Left ventricle myocardium superior (tissue), 1 donor: ENCODE measurements at places on chromosomes 12 and 14.
A peak's percentile ranks its signal among the peaks of the same experiment; 100 is the strongest.

DNA sequence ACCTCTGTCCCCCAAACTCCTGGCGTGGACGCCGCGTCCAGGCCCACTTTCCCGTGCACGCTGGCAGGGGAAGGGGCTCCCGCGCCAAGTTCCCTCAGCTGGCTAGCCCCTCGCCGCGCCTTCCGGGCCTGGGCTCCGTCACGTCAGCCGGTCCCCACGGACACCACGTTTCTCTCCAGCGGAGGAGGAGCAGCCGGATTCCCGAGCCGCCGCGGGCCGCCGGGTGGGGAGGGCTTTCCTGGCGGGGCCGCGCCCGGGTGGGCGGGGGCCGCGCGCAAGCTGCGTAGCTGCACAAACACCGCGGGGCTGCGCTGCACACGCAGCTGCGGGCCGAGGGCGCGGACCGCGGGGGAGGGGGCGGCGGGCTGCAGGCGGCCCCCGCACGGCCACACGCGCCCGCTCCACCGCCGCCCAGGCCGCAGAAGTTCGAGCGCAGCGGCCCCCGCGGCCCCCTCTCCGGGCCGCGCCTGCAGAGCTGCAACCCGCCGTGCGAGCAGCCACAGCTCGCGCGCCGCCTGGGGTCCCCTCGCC, 45.1 kb upstream of the PNMA1 start:
- DNase-seq: peak; percentile 90

- no peak for DNase-seq
These were observed 47.8 kb downstream of the HECTD1 start for GRCh38 chr14:31159682-31160296.

GRCh38 chr12:121983536-121984210, 38.0 kb upstream of the BCL7A start:
- no peak for DNase-seq

DNA sequence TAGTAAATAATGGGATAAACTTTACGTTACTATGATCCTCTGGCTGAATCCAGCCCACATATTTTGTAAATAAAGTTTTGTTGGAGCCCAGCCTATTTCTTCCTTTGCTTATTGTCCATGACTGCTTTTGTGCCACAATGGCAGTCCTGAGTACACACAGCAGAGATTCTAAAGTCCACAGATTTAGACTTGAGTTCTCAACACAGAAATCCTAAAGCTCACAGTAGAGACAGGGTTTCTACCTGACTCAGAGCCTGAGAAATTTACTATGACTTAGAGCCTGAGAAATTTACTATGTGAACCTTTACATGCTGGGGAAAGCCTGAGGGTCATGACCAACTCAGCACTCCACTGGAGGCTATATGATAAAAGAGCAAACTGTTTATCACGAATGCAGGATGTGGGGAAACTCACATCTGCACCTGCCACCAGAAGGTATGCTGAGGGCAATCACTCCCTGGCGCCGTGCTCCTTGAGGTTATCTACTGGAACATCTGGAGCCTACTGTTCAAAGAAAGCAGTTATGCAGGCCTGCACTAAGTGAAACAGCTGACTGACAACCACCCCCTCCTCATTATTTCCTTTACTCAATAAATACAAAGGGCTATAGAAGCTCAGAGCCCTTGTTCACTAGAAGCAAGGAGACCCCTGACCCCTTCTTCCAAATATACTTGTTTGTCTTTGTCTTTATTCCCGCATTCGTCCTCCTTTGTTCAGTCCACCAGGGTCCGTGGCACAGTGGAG, 52.6 kb upstream of the BICD1 start:
- no peak for DNase-seq

- DNase-seq: no peak
These were observed 32.4 kb upstream of the CD69 start for GRCh38 chr12:9792961-9793617.

DNA sequence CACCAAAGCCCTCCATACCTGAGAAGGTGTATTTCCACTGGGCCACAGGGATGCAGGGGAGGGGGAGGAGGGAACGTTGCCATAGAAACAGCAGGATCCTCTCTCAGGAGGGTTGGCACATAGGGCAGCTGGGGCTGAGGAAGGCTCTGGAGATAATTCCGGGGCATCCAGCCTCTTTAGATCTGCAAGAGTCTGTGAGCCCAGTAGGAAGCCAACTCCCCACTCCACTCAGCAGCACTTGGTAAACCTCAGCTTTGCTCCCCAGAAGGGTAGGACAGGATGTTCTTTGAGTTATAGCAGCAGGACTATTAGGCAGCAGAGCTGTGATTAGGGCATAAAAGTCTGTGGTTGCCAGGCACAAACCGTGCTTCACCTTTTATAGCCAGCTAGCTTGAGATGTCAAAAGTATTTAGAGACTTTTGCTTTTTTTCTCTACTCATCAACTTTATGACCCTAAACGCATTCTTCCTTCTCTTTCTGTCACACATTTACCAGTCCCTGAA, 7.8 kb upstream of the PLEKHG3 start:
- no peak for DNase-seq

DNA sequence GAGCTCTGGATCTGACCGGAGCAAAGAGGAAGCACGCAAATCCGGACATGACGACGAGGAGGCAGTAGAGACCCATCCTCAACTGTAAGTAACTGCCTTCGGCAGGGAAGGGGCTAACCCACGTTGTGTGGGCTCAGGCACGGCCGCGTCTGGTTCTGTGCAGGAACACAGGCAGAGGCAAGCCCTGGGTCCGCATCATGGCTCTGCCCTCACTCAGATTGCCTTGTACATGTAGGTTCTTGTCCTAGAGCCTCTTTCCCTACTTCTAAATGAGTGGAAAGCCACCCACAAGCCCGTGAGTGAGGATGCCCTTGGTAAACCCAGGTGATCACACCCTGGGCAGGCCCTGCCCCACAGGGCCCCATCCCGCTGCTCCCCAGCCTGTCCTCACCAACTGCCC, 8.9 kb upstream of the RPLP0 start:
- no peak for DNase-seq

- DNase-seq: no peak
These were observed 37.3 kb downstream of the RFLNA start for GRCh38 chr12:124332058-124332672.

DNA sequence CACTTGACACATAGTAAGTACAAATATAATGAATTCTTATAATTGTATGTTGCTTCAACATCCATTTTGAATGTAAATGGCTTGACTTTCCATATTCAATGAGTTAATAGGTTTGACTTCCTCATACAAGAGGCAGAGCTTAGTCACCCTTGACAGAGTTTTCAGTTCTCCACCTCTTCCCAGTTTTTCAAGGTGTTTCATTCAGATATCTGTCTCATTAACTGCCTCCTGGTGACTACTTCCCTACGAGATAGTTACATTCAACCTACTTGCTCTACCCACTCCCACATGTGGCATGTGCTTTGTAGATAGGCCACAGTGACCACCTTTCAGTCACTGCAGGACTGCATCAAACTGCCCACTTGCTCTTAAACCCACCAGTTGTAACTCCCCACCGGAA, 60.0 kb downstream of the MYF5 start:
- no peak for DNase-seq

DNA sequence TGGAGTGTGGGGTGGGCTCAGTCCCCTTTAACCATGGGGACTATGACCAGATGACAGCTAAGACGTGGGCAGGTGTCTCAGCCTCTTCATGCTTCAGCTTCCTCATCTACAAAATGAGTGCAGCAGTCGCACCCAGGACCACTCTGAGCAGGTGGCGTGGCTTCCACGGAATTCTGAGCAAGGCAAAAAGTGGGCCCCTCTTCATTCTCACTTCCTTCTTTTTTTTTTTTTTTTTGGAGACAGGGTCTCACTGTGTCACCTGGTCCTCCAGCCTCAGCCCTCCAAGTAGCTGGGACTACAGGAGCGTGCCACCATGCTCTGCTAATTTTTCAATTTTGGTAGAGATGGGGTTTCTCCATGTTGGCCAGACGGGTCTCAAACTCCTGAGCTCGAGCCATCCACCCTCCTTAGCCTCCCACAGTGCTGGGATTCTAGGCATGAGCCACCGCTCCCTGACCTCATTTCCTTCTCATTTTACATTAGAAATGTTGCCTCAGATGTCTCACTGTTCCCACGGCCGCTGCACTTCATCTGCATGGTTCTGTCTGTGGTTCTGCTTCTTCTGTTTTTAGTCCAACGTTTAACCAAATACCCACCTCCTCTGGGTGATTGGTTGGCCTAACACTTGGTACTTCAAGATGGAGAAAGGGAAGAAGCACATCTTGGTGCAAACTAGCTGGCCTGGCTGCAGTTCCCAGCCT, 41.3 kb upstream of the BCL7A start:
- no peak for DNase-seq
